ENCODE measurements at places on chromosomes 12 and 14.
A peak's percentile ranks its signal among the peaks of the same experiment; 100 is the strongest.

DNA sequence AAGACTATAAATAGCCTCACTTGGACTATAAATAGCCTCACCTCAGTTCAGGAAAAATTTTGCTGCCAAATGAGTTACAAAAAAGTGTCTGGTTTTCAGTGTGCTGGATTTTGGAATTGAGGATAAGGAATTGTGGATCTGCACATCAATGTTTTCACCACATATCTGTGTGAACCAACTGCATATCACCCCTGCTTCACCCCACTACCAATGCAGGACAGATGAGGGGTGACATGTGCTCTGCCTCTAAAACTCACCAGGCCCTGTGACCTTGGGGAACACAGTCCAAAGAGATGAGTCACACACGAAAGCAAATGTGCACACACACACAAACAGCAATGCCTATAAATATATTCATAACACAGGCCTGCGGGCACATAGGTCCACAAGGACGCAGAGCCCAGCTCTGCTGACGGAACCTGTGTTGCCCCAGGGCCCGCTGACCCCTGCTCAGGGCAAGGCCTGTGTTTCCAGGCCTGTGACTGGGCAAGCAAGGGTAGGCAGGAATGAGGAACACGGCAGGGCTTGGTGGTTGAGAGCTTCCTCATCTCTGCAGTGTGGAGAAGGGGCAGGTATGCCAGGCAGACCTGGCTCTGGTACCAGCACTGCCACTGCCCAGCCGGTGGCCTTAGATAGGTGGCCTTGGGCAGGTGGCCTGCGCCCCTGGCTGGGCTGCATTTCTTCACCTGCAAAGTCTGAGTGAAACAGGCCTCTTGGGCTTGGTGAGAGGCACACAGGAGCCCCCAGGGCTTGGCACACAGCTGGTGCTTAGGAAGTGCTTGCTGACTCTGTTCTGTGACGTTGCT lies 82.4 kb downstream of the ARL6IP4 start:
- no peak for DNase-seq

GRCh38 chr12:54629925-54630324 lies 4.8 kb downstream of the LACRT start:
- no peak for DNase-seq

DNA sequence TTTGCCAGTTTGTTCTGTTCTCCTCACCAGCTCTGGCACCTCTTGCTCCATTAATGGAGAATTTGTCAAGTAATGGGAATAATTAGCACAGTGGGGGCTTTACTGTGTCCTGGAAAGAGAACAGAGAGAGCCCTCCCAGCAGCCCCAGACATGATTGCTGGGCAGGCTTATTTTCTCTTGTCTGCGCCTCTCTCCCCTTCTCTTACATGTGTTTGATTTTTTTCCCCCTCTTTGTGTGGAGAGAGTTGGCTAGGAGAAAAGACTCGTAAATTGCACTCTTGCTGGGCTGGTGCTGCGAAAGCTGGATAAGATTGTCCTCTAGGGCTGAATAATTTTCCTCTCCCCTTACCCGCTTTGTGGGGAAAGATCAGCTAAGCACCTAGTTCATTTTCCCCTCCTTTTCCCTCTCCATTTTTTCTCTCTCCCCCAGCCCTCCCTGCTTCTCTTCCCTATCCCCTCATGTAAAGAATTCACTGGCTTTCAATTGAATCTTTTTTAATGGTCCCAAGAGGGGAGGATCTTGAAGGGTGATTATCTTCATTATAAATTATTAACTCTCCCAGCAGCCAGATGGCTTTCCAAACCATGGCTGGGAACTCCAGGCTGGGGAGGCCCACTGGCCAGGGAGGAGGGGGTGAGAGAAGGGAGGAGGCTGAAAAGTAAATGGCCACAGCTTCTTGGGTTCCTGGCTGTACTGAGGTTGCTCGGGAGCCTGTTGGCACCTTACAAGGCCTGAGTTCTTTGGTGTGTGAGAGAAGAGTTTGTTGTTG lies 62.2 kb downstream of the NRXN3 start:
- no peak for DNase-seq

GRCh38 chr14:38662781-38663180 lies 406.9 kb upstream of the CLEC14A start:
- DNase-seq = no peak

DNA sequence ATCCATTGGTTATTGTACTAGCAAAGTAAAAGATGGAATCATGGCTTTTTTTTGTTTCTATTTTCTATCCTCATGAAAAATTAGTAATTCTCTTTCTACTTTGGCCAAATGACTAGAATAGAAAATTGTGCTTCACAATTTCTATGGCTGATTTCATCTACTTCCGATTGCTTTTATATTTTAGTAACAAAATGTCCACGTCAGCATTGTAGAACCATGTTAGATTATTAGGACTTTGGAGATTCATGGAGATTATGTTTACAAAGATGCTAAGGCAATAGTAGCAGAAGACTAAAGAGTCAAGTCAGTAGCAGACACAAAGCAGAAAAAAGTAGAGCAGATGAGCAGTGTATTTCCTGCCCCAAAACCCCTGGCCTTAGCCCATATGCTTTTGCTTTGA lies 113.6 kb downstream of the C12orf42 start:
- no peak for DNase-seq

GRCh38 chr14:96239711-96240141 lies 16.3 kb upstream of the BDKRB1 start:
- DNase-seq = no peak

- no peak for DNase-seq
These were observed 1.6 kb downstream of the FAM234B start for GRCh38 chr12:13045816-13046215.

DNA sequence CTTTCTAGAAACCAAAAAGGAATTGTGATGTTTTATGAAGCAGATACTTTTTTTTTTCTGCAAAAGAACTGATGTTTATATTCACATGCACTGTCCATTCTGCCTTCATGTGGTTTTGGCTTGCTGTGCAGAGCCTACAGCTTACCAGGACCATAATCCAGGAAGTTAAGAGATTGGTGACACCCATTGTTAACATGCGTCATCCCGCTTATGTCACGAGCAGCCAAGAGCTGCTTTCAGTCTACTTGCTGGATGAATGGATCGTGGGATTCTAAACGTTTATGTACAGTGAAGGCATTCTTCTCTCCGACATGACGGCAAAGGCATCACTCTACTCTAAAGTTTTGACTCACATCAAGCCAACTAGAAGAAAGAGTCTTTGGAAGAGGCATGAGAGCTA lies 76.6 kb downstream of the PAX9 start:
- DNase-seq = no peak

GRCh38 chr12:53219292-53219955 lies 12.4 kb upstream of the ITGB7 start:
- peak; percentile 44 for DNase-seq

- DNase-seq = no peak
These were observed 5.1 kb upstream of the MED13L start for GRCh38 chr12:116282371-116283286.

- no peak for DNase-seq
These were observed 94.5 kb downstream of the CALM1 start for GRCh38 chr14:90491221-90491885.

- DNase-seq = no peak
These were observed 82.1 kb upstream of the TMCC3 start for GRCh38 chr12:94732367-94732990.

- DNase-seq = peak; percentile 60
These were observed 5.5 kb downstream of the OR10AD1 start for GRCh38 chr12:48197549-48197970.

- no peak for DNase-seq
These were observed 97.1 kb downstream of the PRIMA1 start for GRCh38 chr14:93691042-93691780.

DNA sequence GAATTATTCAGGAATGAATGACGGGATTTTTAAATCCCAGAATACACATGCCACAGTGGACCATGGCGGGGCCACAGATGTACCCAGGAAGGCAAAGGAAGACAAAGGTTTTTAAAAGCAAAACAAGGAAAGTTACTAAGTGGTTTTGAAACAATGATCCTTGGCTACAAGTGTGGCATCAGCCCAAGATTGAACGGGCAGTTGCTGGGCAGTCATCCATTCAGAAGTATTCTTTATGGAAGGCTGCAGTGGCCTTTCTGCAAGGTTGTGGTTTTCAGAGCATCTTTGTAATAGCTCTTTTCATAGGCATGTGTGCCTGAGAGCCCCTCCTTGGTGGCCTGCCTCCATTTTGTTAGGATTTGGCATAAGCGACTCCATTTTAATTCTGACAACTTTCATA lies 13.4 kb upstream of the IFI27 start:
- no peak for DNase-seq

DNA sequence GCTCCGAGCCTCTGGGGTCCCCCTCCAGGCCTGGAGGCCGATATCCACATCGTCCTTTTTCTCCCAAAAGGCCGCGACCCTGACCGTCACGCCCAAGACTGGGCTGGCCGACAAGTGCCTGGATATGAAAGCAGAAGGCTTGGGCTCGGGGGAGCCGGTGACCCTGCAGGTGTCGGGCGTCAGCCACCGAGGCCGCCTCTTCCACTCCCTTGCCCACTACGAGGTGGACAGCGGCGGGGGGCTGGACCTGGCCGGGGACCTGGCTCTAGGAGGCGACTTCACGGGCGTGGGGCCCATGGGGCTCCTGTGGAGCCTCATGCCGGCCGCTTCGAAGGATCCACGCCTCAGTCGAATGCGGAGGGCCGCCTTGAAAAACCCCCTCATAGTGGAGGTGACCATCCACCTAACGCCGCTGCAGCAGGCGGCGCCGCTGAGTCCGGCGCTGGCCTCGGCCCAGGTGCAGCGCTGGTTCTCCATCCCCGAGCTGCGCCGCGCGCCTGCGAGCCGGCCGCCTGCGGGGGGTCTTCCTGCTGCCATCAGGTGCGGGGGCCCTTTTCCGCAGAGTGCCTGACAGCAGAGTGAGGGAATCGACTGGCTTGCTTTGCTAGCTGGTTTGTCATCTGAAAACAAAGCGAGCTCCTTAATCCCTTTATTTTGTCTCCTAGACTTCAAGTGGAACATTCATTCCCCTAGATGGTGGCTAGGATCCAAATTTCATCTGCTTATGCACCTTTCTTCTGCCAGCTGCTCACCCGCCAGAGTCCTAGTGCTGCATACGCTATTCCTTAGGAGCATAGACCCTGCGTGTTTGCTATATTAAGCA lies 10.6 kb upstream of the DNAL1 start:
- DNase-seq = no peak

GRCh38 chr14:82067221-82067875 lies 533.7 kb upstream of the SEL1L start:
- no peak for DNase-seq

GRCh38 chr14:63893701-63894458 lies 41.1 kb downstream of the SYNE2 start:
- DNase-seq = no peak
